Suprapubic skin (tissue), 4 donors: ENCODE measurements at places on chromosomes 13 and 19. TPM values are rescaled to one million over a fixed set of nuclear protein-coding genes. Genes with fewer than 3 reads are reported as not detected.

DNA sequence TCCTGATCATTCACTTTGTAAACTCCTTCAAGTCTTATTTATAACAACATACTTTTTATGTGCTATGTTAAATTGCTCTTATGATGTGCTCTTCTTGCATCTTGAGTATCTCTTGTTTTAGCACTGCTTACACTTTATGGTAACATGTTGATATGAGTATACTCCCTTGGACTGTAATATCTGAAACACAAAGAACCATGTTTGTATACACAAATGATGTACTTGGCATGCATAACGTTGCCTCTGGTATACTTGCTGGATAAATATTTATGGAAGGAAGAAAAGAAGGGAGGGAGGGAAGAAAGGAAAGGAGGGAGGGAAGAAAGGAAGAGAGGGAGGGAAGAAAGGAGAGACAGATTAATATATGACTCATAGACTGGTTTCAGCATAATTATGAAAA, 333.2 kb downstream of the PCDH9 start:
- no peaks in the 10 kb centered on the region for H3K36me3 ChIP-seq
- no peak for DNase-seq
- H3K27ac ChIP-seq = no peak overlapping the region
- H3K4me1 ChIP-seq = no peaks in the 10 kb centered on the region
- H3K27me3 ChIP-seq = no peaks in the 10 kb centered on the region

DNA sequence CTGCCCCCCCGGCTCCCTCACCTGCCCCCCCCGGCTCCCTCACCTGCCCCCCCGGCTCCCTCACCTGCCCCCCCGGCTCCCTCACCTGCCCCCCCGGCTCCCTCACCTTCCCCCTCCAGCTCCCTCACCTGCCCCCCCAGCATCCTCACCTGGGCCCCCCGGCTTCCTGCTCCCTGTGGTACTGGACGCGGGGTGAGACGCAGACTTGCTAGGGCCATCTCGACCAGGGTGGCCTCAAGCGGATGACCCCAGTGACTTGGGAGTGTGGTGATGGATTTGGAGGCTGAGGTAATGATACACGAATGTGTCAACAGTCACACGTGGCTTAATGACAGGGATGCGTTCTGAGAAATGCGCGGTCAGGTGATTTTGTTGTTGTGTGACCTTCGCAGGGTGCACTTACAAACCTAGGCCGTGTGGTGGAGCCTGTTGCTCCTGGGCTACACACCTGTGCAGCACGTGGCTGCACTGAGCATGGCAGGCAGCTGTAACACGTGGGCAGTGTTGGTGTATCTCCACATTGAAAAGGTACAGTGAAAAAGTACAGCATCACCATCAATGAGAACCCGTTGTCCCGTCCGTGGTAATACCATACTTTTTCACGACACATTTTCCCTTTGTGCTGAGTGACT, 197.8 kb downstream of the TEX29 start:
- H3K36me3 ChIP-seq = no peaks in the 10 kb centered on the region
- no peaks in the 10 kb centered on the region for H3K4me1 ChIP-seq
- H3K27me3 ChIP-seq = peaks cover 30% of the 10 kb centered on the region
- DNase-seq = no peak
- no peak overlapping the region for H3K4me3 ChIP-seq

DNA sequence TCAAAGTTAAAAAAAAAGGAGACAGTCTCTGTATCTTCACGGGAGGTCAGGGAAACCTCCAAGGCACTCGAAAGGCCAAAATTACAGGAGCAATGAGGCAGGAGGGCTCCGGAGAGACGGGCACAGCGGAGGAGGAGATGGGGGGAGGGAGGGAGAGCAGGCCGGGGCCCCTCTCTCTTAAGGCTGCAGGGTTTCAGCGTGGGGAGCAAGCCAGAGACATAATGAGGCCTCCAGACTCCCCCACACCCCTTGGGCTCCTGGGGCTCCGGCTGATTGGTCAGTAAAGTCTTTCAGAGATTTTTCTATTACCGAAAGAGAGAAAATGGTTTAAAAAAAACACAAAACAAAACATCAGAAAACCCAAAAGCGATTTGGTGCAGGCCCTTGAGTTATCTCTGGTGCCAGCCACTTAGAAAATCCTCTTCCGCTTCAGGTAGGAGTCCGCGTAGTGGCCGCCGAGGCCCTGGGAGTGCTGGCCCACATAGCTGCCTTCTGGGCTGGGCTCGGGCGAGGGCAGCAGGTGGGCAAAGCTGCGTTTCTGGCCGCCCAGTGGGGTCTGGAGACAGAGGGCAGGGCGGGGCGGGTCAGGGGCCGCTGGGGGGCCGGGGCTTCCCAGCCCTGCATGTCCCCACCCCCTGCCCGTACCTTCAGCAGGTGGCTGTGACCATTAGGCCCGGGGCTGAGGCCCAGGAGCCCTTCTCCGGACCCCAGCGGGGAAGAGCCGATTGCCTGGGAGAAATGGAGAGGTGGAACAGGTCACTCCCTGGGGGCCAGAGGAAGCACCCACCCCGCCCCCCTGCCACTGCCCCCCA, 1.4 kb upstream of the FDX2 start:
- no peaks in the 10 kb centered on the region for H3K27me3 ChIP-seq
- H3K4me3 ChIP-seq = no peak overlapping the region
- DNase-seq = no peak
- H3K4me1 ChIP-seq = peaks cover 15% of the 10 kb centered on the region

DNA sequence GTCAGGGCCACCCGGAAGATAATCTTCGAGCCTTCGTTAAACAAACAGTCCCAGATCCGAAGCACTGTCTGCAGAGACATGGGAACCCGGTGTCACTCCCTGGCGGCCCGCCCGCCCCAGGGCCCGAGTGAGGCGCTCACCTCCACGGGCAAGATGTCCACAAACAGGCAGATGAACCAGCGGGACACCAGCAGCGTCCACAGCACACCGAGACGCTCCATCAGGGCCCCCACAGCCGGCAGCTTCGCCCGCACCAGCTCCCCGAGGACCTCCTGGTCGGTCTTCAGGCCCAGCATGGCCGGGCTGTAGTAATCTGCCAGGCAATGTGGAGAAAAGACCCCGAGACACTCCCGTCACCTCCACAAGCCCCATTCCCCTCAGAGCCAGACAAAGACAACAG, 28.7 kb downstream of the LAMP1 start:
- no peaks in the 10 kb centered on the region for H3K4me1 ChIP-seq
- H3K36me3 ChIP-seq = peaks cover 47% of the 10 kb centered on the region
- no peak for DNase-seq
- H3K4me3 ChIP-seq = no peak overlapping the region
- H3K27me3 ChIP-seq = no peaks in the 10 kb centered on the region
- H3K27ac ChIP-seq = no peak overlapping the region

DNA sequence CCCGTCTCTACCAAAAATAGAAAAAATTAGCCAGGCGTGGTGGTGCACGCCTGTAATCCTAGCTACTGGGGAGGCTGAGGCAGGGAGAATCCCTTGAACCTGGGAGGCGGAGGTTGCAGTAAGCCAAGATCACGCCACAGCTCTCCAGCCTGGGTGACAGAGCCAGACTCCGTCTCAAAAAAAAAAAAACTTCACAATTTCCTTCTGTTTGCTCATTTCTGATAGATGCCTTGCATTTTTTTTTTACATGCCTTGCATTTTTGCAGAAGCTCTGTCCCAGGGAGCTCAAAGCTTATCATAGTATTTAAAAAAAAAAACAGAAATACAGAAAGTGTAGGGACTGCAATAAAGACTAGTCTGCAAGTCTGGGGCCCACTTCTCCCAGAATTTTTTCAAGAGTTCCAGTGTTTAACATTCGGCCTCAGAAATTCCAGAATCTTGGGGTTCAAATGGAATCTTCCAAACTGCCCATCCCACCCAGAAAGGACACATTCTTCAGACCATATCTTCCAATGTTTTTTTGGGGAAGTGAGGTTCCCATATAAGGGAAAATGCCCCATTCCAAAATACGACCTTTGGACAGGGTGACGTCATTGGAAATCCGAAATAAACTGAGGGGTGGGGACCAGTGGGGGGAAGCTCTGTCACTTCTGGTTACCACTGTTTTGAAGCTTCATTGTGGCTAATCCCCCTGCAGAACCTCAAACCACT, 17.2 kb upstream of the RAB8A start:
- no peak for DNase-seq
- H3K4me1 ChIP-seq = peaks cover 9% of the 10 kb centered on the region
- peaks cover 88% of the 10 kb centered on the region for H3K36me3 ChIP-seq
- H3K4me3 ChIP-seq = no peak overlapping the region
- H3K27me3 ChIP-seq = no peaks in the 10 kb centered on the region

Gene CCNA1
- 0.65 TPM for total RNA-seq

Gene CGB2
- total RNA-seq = not detected

Gene ZNF90
- total RNA-seq = 4.4 TPM

Gene ZNF99
- 0.24 TPM for total RNA-seq

Gene CACNG6
- total RNA-seq = not detected
